ENCODE measurements at places on chromosomes 12 and 14. TPM values are rescaled to one million over a fixed set of nuclear protein-coding genes. Genes with fewer than 3 reads are reported as not detected.

The LRRC43 gene
- total RNA-seq: 1.7 TPM

The YLPM1 gene
- total RNA-seq: 44.5 TPM

The MAP3K9 gene
- total RNA-seq: under 0.01 TPM

DNA sequence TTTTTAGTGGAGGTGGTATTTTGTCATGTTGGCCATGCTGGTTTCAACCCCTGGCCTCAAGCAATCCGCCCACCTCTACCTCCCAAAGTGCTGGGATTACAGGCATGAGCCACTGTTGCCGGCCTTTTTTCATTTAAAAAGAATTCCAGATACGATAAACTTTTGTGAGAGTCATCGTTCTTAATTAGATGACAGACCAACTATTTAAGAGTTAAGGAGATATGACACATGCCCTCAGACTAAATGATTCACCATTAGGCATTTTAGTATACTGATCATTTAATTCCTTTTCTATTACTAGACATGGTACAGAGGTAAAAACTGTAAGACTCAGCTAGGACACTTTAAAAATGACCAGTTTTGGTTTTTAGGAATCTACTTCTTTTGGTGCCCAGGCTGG is 2.4 kb downstream of the ANKRD13A start:
- DNase-seq: no peak

- no peak for DNase-seq
These were observed 1.2 kb downstream of the UNC119B start for GRCh38 chr12:120711411-120711810.

- no peak for DNase-seq
These were observed 75.9 kb downstream of the TMTC1 start for GRCh38 chr12:29707846-29708245.

The RNASE7 gene
- not detected for total RNA-seq

- peak; percentile 91 for DNase-seq
These were observed at the start of the genes ATG2B and GSKIP for GRCh38 chr14:96362965-96363750. Gene ATG2B (minus strand): TSS chr14:96363341. CDS start chr14:96362976, 365 bp downstream. Gene GSKIP (plus strand): TSS chr14:96363526. CDS start chr14:96382248, 18,722 bp downstream.

The DAO gene
- not detected for total RNA-seq

DNA sequence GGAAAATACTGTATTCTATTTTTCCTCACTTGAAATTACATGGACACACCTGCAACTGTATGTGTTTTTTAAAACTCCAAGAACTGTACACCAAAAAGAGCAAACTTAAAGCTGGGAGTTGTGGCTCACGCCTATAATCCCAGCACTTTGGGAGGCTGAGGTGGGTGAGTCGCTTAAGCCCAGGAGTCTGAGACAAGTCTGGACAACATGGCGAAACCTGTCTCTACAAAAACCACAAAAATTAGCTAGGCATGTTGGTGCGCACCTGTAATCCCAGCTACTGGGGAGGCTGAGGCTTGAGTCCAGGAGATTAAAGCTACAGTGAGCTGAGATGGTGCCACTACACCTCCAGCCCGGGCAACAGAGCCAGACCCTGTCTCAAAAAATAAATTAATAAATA is 95.9 kb downstream of the SINHCAF start:
- DNase-seq: no peak

DNA sequence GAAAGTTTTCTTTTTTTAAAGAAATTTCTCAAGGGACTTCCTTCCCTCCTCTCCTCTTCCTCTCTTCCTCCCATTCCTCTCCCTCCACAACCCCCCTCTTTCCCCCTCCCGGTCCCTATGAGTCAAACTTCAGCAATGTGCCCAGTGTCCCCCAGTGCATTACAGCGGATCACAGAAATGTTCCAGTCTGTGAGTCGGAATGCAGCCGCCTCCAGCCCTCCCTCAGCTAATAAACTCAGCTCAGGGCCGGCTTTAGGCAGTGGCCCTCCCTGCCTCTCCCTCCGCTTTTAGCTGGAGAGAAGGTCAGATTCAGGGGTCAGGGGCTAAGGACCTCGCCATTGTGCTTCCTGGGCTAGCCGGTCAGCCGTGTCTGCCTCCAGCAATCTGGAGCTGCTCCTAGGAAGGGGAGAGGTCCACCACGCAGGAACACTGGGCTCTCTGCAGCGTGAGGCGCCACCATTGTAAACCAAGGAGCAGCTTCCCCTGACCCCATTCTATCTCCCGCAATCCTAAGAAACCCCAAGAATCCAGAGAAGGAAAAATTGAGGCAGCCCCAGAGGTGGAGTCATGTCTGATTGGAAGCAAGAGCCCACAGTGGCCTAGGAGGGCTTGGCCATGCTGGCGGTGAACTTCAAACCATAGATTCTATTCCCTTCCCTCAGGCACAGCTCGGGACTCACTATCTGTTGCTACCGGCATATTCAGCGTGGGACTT is 1.1 kb upstream of the HDAC7 start:
- peak; percentile 96 for DNase-seq

DNA sequence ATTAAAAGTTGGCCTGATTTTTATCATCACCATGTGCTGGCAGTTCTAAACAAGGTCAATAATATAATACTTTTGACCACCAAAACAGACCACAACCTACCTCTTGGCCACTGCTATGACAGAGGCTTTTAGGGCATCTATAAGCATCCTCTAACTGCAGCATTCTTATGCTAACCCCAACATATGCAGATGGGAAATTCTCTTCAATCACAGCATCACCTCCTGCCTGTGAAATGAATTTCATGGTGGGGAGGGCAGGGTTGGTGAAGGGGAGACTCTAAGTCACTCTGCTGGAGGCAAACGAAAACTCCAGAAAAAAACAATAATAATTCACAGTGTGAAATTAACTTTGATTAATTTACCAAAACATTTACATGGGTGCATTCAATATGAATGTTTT is 78.8 kb upstream of the FAR2 start:
- DNase-seq: no peak

- peak; percentile 27 for DNase-seq
These were observed 6.0 kb upstream of the GTSF1 start for GRCh38 chr12:54479421-54479820.
